Activated naive CD8-positive, alpha-beta T cell treated with anti-CD3 and anti-CD28 coated beads for 36 hours (primary cell): ENCODE measurements at places on chromosomes 5 and 9.

DNA sequence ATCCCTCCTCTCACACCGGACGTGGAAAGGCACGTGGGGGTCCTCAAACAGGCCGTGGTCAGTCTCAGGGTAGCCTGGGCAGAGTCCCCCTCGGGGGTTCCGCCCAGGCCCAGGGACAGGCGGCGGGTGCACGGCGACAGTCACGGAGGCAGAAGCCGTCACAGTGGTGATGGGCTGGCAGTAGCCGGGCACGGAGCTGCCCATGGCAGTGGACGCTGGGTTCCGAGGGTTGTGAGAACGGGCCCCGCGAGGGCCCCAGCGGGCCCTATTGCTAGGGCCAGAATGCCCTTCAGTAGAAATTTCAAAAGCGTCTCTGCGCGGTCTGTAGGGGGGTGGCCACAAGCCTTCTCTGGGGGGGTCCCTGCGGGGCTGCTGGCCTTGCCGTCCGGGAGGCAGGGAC lies 69.8 kb downstream of the PTCH1 start:
- no peak for DNase-seq

DNA sequence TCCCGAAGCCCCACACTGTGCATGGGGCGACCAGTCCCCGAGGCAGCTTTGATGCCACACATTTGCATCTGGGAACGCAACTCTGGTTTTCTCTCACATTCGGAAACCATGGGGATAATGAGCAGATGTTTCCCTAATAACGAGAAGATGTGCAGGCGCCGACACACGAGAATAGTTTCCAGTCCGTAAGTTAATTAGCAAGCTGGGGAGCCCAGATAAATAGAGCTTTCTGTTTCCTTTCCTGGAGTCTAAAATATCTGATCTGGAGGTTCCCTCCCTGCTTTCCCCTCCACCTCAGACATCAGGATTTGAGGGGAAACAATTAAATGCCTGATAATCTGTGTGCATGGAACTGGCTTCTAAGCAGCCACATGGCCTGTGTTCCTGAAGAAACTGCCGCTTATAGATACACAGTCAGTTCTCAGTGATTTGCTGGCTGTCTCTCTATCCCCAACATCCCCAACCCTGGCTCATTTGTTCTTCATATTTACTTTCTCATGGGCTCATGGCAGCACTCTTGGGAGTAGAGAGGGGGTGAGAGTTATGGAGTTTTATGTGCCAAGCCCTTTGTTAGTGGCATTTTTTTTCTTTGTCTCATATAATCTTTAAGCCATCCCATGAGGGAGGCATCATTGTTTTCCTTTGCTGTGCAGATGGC lies 62.8 kb downstream of the PDZD2 start:
- DNase-seq = no peak

DNA sequence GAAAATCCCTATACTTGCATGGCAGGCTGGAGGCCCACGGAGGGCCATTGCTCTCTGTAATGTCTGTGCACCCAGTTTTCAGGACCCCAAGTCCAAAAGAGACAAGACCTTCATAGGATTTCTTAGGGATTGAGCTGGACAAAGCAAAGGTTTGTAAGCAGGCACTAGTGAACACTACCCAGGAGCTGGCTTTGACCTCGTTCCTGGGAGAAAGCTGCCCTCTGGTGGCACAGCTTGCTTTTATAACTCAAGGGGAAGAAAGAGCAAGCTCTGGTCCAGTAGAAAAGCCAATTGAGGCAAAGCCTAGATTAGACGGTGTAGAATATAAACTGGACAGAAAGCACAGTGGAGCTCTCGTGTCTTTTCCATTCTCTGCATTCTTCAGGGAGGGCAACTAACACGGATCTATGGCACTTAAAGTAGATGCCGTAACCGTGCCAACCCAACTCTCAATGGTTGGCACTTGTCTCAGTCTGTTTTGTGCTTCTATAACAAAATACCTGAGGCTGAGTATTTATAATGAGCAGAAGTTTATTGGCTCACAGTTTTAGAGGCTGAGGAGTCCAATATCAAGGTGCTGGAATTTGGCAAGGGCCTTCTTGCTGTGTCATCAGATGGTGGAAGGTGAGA lies 7.9 kb downstream of the GABRP start:
- DNase-seq = peak; percentile 13

DNA sequence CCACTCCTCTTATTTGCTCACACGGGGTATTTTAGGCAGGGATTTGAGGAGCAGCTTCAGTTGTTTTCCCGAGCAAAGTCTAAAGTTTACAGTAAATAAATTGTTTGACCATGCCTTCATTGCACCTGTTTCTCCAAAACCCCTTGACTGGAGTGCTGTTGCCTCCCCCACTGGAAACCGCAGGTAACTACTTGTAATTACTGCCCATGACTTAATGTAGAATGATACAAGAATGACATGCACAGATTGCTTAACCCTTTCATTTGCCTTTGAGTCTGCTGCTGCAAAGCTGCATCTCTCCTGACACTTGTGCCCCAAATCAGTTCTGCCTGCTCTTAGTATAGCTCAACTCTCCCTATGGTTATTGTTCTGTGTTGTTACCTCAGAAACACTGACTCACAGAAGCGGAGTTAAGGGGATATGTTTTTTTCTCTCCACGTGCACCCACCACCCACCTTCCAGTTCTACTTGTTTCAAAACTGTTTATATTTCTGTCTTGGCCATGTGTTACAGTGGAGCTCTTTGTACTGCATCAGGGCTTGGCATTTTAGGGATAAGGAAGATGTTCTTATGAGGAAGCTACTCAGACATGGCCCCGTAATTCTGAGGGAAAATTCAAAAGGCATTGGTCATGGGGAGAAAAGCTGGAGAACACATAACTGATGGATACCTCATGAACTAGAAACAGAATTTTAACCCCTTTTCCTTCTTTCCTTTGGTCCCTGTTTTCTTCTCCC lies 2.3 kb downstream of the ADRB2 start:
- DNase-seq = no peak

DNA sequence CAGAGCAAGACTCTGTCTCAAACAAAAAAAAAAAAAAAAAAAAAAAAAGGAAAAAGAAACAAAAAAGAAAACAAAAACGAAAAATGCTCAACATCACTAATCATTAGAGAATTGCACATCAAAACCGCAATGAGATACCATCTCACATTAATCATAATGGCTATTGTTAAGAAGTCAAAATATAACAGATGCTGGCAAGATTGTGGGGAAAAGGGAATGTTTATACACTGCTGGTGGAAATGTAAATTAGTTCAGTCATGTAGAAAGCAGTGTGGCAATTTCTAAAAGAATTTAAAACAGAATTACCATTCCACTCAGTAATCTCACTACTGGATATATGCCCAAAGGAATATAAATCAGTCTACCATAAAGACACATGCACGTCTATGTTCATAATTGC lies 50.4 kb upstream of the PRR16 start:
- DNase-seq = no peak

DNA sequence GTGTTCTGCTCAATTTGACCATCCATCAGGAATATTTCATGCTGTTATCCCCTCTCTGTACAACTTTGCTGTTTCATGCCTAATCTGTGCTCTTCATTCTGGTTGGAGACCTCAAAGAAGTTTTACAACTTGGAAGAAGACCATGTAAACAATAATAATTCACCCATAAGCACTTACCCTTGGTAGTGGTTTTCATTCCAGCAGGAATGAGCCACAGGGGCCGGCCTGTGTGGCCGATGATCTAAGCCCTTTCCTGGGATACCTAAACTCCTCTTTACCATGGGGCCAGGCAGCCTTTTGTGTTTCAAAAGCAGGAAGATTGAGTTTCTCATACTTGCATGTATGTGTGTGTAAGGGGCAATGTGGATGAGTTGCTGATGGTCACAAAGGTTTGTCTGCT lies 165.0 kb downstream of the FGF1 start:
- DNase-seq = no peak

DNA sequence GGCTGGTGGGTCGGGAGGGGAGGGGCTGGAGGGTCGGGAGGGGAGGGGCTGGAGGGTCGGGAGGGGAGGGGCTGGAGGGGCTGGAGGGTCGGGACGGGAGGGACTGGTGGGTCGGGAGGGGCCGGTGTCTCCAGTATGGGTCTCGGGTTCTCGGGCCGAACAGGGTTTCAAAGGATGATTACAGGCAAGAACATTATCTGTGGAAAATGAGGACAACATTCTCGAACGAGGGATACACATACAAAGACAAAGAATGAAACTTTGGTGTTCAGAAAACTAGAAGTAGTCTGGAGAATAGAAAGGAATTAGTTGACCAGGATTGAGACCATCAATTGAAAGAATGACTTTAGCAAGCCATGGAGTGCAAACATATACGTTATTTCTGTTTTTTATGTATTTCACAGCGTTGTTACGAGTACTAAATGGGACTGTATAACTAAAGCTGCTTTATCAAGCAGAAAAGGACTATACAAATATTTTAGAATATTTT lies 360 bp upstream of the ZCCHC10 start:
- no peak for DNase-seq

GRCh38 chr9:14511452-14511851 lies 181.8 kb downstream of the ZDHHC21 start:
- DNase-seq = no peak

DNA sequence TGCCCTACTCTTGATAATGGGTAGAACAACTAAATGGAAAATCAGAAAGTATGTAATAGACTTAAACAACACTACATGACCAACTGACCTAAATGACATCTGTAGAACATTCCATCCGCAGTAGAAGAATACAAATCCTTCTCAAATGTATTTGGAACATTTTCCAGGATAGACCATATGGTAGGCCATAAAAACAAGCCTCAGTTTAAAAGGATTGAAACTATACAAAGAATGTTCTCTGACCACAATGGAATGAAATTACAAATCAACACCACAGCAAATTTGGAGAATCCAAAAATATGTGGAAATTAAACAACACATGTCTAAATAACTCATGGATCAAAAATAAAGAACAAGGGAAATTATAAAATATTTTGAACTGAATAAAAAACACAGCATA lies 189.2 kb downstream of the NDUFS4 start:
- no peak for DNase-seq
